Effector CD8-positive, alpha-beta T cell (primary cell): ENCODE measurements at places on chromosomes 6 and 20.

GRCh38 chr20:46255440-46256104 is 52.7 kb downstream of the CDH22 start:
- no peak for DNase-seq

DNA sequence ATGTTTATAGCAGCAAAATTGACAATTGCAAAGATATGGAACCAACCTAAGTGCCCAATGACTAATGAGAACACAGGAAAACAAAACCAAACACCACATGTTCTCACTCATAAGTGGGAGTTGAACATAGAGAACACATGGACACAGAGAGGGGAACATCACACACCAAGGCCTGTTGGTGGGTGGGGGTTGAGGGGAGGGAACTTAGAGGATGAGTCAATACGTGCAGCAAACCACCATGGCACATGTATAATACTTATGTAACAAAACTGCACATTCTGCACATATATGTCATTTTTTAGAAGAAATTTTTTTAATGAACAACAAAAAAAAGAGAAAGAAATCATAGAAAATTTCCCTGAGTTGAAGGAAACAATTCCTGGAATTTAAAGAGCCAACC is 3.9 kb downstream of the EPM2A start:
- no peak for DNase-seq

DNA sequence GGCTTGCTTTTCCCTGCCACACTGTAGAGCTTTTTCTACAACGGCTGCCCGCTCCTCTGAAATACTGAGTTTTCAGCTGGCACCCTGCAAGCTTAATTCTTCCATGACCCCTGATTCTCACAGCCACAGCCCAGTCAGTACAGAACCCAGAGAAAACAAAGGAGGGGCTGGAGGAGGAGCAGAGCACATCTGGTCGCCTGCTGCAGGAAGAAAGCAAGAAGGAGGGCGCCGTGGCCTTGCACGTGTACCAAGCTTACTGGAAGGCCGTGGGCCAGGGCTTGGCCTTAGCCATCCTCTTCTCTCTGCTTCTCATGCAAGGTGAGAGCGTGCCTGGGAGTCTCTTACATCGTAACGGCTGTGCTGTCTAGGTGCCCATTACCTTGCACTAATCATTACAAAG is 11.3 kb downstream of the DLK2 start:
- DNase-seq: no peak

DNA sequence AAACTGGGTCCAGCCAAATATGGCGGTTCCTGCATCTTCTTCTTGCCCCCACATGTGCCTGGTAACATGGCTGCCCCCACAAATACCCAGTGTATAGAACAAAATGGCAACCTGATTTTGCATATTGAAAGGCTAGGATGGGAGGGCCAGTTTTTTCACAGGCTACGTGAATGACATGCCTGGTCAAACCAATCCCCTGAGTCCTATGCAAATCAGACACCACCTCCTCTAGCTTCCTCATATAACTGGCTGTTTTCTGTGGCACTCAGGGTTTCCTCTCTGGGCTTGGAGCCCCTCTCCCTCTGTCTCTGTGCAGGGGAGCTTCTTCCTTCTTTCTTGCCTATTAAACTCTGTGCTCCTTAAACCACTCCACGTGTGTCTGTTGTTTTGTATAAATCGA is 372.1 kb downstream of the KIF16B start:
- DNase-seq: no peak

GRCh38 chr6:15864038-15864707 is 201.3 kb upstream of the DTNBP1 start:
- no peak for DNase-seq

DNA sequence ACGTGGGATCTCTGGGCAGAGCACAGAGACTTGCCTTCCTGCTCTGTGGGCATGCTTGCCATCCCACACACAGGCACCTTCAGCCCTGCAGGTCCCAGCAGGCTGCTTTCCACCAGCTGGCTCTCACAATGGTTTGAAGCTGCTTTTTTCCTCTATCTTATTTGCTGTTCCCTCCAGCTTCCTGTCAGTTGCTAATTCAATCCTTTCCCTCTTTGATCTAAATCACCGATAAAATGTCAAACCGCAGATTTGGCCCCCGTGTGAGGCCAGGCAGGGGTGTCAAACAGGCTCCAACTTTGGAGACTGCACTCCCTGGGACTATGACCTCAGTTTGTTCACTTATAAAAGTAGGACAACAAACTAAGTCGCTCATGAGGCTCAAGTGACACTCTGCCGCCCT is 40.6 kb upstream of the PCMTD2 start:
- DNase-seq: no peak

GRCh38 chr6:18276610-18277236 is 12.4 kb upstream of the DEK start:
- DNase-seq: no peak

DNA sequence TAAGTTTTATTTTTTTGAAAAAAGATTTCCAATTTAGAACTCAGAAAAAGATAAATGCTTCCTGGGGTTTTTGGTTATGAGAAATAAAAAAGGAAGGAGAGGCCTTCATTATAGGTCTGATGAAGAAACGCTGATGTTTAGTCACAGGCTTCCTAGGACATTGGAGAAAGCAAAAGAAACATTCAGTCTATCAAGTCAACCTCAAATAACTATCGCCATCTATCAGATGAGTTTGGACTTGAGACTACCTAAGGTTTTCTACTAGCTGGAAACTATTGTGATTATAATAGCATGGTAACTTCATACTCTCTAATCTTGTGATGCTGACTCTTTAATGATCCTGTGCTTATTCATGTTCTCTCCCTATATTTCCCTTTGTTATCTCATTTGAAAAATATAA is 171.3 kb downstream of the TPBG start:
- DNase-seq: no peak

GRCh38 chr20:58824843-58825242 is 25.9 kb downstream of the GNAS-AS1 start:
- no peak for DNase-seq

DNA sequence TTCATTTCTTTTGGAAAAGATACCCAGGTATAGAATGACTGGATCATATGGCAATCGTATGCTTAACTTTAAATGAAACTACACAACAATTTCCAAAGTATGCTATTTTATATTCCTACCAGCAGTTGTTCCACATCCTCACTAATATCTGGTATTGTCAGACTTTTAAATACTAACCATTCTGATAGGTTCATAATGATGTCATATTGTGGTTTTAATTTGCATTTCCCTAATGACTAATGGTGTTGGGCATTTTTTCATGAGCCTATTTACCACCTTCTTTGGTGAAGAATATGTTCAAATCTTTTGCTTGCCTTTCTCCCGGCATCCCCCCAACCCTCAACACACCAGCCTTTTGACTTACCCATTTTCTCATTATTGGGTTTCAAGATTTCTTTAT is 96.2 kb upstream of the HMGN3 start:
- DNase-seq: no peak

DNA sequence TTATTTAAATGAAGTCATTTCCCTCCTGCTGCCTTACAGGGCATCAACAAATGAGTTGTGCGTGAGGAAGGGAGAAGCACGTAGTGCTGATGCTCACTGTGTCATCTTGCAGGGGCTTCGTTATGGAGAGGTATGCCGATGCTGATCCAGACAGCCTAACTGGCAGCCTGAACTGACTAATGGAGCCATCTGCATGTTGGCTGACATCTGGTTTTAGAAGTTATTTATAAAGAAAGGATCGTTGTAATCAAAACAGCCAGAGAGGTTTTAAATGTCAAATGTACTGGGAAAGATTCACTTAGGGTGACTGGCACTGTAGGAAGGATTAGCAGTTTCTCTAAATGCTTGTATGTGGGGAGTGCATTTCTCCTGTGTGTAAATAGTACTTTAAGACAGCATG is 54.6 kb downstream of the FARS2 start:
- no peak for DNase-seq

DNA sequence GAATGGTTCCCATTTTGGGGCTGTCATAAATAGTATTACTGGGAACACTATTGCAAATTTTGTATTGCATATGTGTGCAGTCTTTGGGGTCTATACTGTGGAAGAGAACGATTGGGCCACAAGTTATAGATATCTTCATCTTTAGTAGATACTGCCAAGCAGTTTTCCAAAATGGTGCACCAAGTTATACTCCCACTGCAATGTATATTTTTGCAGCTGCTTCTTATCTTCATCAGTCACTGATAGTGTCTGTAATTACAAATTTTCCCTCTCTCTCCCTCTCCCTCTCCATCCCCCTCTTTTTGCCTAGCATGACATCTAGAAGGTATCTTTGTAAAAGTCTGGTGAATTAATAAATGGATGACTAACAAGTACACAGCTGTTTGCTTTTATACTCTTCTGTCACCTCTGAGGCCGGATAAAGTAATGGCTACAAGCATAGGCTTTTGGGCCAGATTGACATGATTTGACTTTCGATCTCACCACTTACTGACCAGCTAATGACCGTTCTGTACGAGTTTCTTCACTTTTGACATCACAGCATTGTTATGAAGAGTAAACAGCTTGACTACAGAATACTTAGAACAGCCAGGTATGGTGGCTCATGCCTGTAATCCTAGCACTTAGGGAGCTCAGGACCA is 113.3 kb upstream of the SLC2A12 start:
- no peak for DNase-seq

GRCh38 chr6:14455427-14455826 is 337.9 kb downstream of the CD83 start:
- no peak for DNase-seq

DNA sequence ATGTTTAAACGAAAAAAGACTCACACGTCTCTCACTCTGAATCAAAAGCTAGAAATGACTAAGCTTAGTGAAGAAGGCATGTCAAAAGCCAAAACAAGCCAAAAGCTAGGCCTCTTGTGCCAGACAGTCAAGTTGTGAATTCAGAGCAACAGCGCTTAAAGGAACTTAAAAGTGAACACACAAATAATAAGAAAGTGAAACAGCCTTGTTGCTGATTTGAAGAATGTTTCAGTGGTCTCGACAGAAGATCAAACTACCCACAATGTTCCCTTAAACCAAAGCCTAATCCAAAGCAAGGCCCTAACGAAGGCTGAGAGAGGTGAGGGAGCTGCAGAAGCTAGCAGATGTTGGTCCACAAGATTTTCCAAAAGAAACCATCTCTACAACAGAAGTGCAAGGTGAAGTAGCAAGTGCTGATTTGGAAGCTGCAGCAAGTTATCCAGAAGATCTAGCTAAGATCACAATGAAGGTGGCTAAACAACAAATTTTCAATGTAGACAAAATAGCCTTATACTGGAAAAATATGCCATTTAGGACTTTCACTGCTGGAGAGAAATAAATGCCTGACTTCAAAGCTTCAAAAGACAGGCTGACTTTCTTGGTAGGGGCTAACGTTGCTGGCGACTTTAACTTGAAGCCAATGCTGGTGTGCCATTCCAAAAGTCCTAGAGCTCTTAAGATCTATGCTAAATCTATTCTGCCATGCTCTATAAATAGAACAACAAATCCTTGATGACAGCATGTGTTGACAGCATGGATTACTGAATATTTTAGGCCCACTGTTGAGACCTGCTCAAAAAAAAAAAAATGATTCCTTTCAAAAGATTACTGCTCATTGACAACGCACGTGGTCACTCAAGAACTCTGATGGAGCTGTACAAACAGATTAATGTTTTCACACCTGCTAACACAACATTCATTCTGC is 40.3 kb downstream of the SEC63 start:
- DNase-seq: no peak

DNA sequence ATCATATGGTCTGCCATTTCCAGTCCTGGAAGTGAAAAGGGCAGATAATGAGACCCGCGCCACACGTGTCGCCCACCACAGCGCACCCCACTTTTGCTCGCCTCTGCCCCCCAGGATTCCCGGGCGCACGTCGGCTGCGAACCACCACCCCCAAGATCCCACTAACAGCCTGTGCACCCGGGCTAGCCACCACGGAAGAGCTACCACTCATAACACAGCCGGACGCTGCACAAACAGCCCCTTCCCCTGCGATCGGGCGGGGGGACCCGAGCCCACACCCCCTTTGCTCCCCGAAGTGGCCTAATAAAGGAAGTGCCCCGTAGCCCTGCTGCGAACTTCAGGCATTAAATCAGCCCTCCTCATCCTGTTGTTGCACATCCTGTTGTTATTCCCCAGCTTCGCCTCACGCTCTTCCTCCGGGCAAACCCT is 506 bp downstream of the CITED2 start:
- peak; percentile 44 for DNase-seq

GRCh38 chr20:52410731-52411234 is 219.2 kb upstream of the ZFP64 start:
- DNase-seq: no peak

DNA sequence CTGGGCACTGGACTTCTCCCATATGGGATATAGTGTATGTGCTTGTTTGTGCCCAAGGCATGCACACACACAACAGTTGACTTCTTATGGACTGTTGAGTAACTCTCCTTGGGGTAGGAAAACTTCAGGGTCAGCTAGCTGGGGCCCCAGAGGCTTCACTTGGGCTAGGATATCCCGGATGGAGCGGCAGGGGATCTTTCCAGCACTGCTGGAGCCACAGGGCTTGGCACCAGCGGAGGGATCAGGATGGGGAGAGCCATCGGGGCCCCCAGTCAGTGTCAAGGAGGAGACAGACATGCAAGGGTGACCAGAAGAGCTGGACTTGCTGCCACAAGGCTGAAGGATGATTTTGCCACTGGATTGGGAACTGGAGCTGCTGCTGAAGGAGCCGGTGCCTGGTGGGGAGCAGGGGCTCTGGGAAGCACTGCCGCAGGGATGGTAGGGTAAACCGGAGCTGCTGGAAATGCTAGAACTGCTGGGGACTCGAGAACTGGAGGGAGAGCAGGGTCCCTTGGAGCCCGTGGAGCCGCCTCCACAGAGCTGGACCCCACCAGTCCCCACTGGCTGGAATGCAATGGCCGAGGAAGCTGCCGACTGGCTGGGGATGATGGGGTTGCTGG is 1.5 kb downstream of the PSORS1C1 start:
- no peak for DNase-seq

GRCh38 chr20:20371681-20372080 is 3.8 kb downstream of the INSM1 start:
- DNase-seq: no peak

- no peak for DNase-seq
Observed at GRCh38 chr6:156994215-156995076, 217.3 kb downstream of the ARID1B start.

- DNase-seq: no peak
Observed at GRCh38 chr6:69732640-69733039, 64.2 kb downstream of the LMBRD1 start.

DNA sequence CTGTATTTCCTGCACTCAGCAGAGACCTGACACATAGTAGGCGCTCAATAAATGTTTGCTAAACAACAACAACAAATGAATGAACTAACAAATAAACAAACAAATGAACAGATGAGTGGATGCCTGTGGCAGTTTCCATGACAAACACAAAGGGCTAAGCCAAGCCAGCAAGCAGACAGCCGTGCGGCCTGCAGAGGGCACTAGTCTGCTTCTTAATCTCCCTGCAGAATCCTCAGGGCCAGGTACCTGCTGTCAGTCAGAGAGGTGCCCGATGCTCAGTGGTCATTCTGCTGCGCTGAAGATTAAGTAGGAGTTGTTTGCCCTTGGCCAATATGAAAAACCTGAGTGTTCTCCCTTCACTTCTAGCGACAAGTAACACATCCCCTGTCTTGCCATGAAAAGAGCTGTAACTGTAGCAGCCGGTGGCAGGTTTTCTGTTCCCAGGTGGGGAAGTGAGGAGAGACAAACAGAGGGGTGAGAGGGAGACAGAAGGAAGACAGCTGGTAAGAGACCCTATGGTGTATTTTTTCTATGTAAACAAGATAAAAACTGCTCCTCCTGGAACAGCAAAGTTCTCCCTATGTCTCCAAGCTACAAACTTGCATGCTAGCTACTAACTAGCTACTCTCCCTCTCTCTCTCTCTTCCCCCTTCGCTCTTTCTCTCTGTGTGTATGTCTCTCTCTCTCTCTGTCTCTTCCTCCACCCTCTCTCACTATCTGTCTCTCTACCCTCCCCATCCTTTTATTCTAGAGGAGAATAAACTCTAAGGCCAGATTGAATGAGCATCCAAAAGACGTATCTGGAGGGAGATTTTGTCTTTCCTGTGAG is at the start of gene MC3R:
Gene MC3R, plus strand, starts transcription at position 779 of the 829 bp plus-strand sequence. CDS start 112 bp downstream, outside the sequence.
- no peak for DNase-seq
